Kidney epithelial cell (primary cell): ENCODE measurements at places on chromosomes 11 and 22.

- no peak for DNase-seq
Observed at GRCh38 chr11:78612721-78613377, 38.2 kb upstream of the NARS2 start.

GRCh38 chr22:39589875-39590274 is 19.3 kb downstream of the CACNA1I start:
- DNase-seq: no peak

- no peak for DNase-seq
Observed at GRCh38 chr22:22403771-22404170, 104.8 kb downstream of the ZNF280B start.

- DNase-seq: no peak
Observed at GRCh38 chr22:48453751-48454485, 1373.8 kb downstream of the BRD1 start.

- DNase-seq: no peak
Observed at GRCh38 chr11:66068923-66069714, 953 bp upstream of the PACS1 start.

- no peak for DNase-seq
Observed at GRCh38 chr11:9858822-9859221, 194.9 kb downstream of the SWAP70 start.

GRCh38 chr22:21677606-21678443 is 12.0 kb downstream of the PPIL2 start:
- DNase-seq: no peak

DNA sequence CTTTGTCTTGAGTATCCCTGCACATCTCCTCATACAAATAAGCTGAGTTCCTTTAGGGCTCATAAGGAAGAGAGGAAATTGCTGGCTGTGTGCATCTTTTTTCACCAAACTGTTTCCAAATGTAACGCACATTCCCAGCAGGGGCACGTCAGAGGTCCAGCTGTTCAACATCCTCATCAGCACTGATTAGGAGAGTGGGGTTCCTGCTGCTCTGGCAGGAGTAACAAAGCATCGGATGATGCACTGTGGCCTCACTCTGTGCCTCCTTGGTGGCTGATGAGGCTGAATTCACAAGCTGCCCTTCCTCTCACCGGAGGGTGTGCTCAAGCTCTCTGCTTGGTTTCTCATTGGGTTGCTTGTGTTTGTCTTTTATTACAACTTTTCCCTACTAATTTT is 35.5 kb upstream of the SLC25A1 start:
- no peak for DNase-seq

- DNase-seq: no peak
Observed at GRCh38 chr22:22196018-22196533, 48.5 kb upstream of the VPREB1 start.

DNA sequence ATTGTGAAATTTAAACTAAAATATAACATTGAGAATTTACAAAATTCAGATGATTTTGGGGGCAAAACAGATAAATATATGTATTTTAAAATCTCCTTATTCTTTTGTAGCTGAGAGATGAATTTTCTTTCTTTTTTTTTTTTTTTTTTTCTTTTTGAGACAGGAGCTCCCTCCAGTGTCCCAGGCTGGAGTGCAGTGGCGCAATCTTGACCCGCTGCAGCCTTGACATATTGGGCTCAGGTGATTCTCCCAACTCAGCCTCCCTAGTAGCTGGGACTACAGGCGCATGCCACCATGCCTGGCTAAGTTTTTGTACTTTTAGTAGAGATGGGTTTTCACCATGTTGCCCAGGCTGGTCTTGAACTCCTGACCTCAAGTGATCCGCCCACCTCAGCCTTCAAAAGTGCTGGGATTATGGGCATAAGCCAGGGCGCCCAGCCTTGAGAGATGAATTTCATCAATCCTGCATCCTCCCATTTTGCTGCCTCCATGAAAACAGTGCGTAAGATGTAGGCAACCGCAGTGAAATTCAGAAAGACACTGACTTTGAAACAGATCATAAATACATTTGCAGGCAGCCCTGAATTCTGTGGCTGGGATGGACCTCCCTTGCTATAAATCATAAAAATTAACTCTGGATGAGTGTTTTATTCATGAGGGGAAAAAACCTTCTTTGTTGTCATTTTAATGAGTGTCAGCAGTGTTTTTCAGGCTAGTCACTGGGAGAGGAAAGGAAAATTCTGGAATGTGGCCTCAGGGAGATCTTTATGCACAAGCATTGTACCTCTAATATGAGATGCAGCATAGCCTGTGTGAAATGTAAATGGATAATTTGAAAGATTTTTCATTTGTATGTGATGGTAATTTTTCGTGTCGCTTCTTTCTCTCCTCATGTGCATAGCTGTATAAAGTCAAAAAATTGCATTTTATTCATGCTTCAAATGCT is 14.4 kb downstream of the ELMOD1 start:
- no peak for DNase-seq

GRCh38 chr11:82730286-82730685 is 3.4 kb downstream of the FAM181B start:
- DNase-seq: no peak

DNA sequence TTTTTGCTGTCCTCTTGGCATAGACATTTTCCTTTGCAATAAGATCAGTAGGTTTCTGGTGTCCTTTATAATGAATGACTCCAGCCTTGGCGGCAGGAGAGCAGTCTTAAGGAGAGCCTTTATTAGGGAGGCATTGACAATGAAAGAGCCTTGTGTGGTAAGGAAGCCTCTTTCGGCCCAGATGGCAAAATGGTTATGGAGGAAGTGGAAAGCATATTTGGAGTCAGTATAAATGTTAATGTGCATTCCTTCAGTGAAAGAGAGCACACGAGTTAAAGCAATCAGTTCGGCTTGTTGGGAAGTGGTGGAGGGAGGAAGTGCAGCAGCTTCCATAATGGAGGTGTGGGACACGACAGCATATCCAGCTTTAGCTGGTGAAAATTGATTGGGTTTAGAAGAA is 18.1 kb upstream of the ANO1 start:
- DNase-seq: no peak

DNA sequence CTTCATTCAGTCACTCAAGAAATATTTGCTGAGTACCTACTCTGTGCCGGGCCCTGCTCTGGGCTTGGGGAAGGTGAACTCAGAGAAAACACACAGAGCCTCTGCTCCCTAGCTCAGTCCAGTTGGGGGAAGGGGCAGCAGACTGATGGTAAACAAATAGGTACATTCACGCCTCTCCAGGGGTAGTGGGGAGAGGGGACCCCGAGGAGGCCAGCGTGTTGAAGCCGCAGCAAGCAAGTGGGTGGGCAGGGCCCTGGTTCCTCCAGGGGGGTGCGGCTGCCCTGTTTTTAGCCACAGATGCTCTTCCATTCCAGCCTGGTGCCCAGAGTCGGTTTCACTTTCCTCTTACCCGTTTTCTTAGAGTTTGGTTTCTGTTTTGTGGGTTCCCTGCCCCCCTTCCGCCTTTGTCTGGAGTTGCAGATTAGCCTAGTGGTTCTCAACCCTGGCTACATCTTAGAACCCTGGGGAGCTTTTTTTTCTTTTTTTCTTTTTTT is 8.7 kb downstream of the DRAP1 start:
- no peak for DNase-seq

DNA sequence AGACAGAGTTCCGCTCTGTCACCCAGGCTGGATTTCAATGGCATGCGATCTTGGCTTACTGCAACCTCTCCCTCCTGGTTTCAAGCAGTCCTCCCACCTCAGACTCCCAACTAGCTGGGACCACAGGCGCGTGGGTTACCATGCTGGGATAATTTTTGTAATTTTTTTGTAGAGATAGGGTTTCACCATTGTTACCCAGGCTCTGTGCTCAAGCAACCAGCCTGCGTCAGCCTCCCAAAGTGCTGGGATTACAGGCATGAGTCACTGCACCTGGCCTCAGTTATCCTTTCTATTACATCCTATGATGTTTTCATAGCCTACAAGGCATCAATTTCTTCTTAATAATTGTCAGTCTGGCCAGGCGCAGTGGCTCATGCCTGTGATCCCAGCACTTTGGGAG is 36.5 kb downstream of the LRRC74B start:
- DNase-seq: no peak

DNA sequence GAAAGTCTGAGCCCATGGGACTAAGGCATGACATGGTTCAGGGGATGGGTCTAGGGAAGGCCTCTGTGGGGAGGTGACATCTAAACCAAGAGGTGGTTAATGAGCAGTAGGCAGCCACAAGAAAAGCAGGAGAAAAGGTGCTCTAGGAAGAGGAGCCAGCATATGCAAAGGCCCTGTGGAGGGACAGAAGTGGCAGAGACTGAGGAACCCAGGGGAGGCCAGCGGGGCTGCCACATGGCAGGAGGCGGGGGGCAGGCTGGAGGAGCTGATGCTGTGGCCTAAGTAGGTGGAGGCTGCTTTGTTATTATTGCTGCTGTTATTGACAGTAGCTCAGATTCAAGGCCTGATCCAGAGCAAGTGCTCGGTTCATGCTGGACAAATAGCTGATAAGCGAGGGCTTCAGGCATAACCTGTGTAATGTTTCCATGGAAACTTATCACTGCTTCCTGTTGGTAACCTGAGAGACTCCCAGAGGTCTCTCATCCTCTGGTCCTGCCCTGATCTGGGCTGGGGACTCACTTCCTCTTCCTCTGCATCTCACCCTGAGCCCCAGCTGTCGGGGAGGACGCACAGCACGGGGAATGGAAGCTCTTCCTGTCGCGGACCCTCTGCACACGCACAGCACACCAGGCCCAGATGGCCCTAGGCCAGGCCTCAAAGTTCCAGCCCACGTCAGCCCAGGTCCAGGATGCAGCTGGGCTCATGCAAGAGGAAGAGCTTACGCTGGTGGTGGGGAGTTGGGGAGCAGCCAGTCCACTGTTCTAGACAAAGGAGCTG is 75.2 kb upstream of the TP53I11 start:
- DNase-seq: no peak

DNA sequence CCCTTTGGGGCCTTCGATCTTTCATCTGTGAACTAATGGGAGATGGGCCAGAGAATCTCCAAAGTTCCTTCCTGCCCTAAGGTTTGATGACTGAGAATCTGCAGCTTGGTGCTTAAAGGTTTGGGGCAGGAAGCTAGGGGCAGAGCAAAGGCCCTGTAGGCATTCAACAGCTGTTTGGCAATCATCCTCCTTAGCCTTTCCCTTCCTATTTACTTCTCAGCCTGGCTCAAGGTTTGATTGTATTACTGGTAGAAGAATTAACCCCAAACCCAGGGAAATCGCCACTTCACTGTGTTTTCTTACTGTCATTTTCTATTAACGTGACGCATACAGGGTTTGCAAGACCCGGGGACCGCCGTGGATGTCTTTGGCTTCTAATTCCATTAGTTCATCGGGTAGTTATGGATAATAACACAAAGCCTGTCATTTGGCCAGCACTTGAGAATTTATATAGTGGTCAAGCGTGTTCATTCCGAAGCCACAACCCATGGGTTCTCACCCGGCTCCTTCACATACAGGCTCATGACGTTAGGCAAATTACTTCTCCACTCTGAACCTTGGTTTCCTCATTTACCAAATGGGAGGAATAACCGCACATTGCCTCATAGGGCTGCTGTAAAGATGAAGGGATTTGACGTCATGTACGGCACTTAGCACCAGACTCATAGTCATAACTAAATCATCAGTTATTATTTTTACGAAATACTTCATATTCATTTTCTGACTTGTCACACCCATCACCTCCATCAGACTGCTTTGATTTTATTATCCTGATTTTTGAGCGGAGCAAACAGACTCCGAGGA is 158.1 kb downstream of the FBXO7 start:
- DNase-seq: no peak

DNA sequence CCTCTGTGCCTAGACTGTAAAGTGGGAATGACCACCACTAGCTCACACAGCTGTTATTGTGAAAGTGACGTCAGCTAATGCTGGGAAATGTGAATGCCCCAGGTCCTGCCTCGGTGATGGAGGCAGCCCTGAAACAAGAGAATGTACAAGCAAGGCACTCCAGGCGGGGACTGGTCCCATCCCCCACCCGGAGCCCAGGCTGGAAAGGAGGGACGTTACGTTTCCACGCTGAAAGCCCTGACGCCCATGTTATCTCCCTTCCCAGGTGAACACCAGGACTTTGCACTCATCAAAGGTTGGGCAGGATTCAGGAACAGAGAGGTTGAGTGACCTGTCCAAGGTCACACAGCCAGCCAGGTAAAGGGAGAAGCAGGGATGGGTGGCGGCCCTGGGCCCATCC is 784 bp downstream of the SULT4A1 start:
- no peak for DNase-seq

- no peak for DNase-seq
Observed at GRCh38 chr11:77038825-77039326, 4.7 kb downstream of the B3GNT6 start.

GRCh38 chr11:124736736-124737135 is 3.0 kb upstream of the NRGN start:
- no peak for DNase-seq

DNA sequence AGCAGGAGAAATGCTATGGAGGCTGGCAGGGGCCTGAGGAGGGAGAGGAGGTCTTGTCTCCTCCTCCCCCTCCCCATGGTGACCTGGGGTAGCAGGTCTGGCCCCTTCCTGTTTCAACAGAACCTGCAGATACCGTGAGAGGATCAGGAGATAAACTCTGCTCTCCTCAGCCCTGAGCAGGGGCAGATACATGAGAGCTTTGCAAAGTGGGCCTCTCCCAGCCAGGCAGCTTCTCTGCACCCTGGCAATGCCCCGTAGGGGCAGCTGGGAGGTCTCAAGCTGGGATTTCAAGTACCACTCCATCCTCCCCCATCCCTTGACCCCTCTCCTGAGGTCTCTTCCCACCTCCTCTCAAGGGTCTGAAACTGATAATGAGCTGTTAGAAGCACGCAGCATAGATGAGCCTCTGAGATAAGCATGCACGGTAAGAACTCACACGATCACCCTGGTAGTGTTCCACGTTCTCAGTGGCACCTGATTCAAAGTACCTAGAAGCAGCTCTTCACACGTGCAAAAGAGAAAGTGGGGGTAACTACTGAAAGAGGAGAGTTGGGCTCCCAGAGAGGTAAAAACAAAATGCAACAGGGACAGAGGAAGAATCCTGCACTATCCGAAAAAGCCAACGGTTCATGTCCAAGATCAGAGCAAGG is 4.9 kb upstream of the CCDC86 start:
- DNase-seq: no peak

GRCh38 chr11:58685973-58686722 is 45.6 kb downstream of the GLYAT start:
- DNase-seq: no peak

- no peak for DNase-seq
Observed at GRCh38 chr22:19056951-19057401, 65.2 kb downstream of the DGCR2 start.

DNA sequence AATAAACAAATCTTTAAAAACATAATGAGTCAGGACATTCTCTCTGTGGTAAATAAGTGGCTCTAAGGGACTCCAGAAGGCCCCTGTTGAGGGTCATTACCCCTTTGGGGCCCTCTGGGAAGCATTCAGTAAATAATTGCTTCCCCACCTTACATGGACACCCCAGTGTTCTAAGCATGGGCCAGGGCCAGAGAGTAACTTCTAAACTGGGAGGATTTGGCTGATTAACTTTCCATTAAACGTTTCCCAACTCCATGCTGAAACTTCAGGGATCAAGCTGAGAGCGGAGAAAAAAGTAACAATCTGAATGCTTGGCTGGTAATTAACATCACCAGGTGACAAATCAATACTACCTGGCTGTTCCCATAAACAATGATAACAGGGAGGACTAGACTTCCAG is 783.9 kb upstream of the LRRC4C start:
- DNase-seq: no peak

GRCh38 chr11:124172101-124172500 is 11.0 kb upstream of the OR10D3 start:
- DNase-seq: no peak

- DNase-seq: no peak
Observed at GRCh38 chr11:106088896-106089295, 11.4 kb downstream of the AASDHPPT start.
